Calu3 (cell line): ENCODE measurements at places on chromosomes 5 and 9. TPM values are rescaled to one million over a fixed set of nuclear protein-coding genes. Genes with fewer than 3 reads are reported as not detected.

- peaks cover 53% of the 10 kb centered on the region for H3K27me3 ChIP-seq
- no peak for DNase-seq
- no peak overlapping the region for H3K27ac ChIP-seq
- no peaks in the 10 kb centered on the region for H3K4me1 ChIP-seq
- no peaks in the 10 kb centered on the region for H3K36me3 ChIP-seq
Observed at GRCh38 chr5:172600571-172600970, 40.5 kb upstream of the NEURL1B start.

DNA sequence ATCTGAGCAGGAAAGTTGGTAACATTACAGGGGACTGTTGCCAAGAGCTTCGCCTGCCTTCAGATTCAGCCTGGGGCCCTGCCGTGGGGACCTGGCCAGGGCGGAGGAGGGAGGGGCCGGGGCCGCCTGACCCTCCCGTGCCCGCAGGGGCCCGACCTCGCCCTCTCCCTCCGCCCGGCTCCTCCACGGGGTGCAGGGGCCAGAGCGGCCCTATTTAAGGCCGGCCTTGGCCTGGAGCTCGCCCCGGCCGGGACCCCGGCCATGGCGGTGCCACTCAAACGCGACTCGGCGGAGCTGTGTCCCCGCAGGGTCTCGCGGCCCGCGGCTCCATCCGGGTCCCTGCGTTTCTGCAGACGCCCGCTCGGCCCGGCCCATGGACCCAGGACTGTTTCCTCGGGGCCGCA is 757 bp downstream of the TMEM250 start:
- peak overlapping the region; percentile 74 for H3K4me3 ChIP-seq
- H3K27ac ChIP-seq: peak overlapping the region; percentile 20
- H3K27me3 ChIP-seq: no peaks in the 10 kb centered on the region
- H3K4me1 ChIP-seq: no peaks in the 10 kb centered on the region

The AMACR gene
- total RNA-seq: 9.1 and 10.7 TPM in 2 replicates

DNA sequence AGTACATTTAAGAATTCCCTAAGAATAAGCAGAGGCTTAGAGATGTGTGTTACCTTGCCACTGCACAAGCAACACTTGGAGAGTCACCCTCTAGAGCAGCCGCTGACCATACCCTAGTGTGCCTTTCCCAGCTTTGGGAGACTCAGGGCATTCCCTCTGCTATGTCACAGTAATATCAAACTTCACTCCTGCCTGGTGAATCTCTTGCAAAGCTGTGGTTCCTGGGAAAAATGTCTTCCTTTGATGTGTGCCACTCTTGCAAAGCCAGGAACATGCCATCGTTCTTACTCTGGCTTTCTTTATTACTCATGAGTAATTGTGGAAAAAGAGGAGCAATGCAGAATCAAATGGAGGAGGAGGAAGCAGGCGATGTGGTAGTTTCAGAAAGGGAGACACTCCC is 173.2 kb downstream of the CCDC192 start:
- H3K27ac ChIP-seq: no peak overlapping the region
- DNase-seq: no peak
- no peaks in the 10 kb centered on the region for H3K27me3 ChIP-seq
- peaks cover 23% of the 10 kb centered on the region for H3K4me1 ChIP-seq

- H3K27ac ChIP-seq: no peak overlapping the region
- H3K36me3 ChIP-seq: peaks cover 43% of the 10 kb centered on the region
- H3K4me3 ChIP-seq: no peak overlapping the region
- DNase-seq: no peak
Observed at GRCh38 chr5:880816-881550, 11.6 kb downstream of the BRD9 start.

DNA sequence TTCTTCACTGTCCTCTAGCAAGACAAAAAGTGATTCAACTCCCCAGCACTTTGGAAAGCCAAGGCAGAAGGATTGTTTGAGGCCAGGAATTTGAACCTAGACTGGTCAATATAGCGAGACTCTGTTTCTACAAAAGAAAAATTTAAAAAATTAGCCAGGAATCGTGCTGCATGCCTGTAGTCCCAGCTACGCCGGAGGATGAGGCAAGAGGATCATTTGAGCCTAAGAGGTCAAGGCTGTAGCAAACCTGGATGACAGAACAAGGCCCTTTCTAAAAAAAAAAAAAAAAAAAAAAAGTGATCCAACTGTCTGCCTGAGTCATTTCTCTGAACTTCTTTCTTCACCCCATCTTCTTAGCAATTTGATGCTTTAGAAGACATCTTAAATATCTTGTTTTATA is 12.4 kb downstream of the ITGA2 start:
- no peaks in the 10 kb centered on the region for H3K27me3 ChIP-seq
- H3K27ac ChIP-seq: no peak overlapping the region
- DNase-seq: no peak
- peaks cover 26% of the 10 kb centered on the region for H3K4me1 ChIP-seq
- peaks cover 50% of the 10 kb centered on the region for H3K36me3 ChIP-seq
- H3K4me3 ChIP-seq: no peak overlapping the region

DNA sequence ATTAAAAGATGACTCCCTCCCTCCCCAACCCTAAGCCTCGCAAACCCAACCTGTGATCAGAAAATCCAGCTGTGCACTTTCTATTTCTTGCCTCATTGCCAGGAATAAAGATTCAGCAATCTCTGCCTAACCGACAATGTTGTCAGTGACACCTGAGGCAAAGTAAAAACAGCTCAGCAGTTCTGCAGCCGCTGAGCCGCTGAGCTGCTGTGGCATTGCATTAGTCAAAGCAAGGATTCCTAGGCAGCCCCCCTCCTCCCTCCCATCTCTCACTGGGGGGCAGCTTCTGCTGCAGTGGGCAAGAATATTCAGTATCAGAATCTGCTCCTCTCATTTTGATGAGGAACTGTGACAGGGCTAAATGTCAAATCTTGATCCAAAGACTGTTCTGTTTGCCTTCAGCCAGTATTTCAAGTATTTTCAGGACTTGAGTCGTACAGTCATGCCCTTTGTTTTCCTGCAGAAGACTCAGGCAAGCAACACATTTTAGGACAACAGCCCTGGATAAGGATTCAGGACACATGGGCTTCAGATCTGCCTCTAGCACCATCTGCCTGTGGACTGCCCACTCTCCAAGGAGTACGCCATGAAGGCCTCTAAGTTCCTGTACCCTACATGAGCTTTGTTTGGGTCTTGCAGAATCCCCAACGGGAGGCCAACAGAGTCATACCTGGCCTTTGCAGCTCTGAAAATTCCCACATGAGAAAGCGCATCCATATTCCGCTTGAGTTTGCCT is 41.1 kb upstream of the DAP start:
- no peak for DNase-seq
- no peak overlapping the region for H3K27ac ChIP-seq
- peaks cover 50% of the 10 kb centered on the region for H3K27me3 ChIP-seq
- H3K4me1 ChIP-seq: no peaks in the 10 kb centered on the region
- no peaks in the 10 kb centered on the region for H3K36me3 ChIP-seq
- H3K4me3 ChIP-seq: no peak overlapping the region

DNA sequence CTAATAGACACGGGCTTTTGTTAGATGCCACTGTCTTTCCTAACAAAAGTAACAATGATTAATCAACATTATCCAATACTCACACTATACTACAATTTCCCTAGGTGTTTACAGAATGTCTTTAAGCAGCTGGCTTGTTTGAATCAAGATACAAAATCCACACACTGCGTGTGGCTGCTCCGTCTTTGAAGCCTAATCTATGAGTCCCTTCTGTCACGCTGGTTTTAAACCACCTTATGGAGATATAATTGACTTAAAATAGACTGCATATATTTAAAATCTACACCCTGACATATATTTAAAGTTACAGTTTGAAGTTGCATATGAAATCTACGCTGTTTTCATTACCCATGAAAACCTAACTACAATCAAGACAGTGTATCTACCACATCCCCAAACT is 73.9 kb upstream of the TBC1D9B start:
- H3K27me3 ChIP-seq: no peaks in the 10 kb centered on the region
- no peak overlapping the region for H3K27ac ChIP-seq
- H3K4me1 ChIP-seq: no peaks in the 10 kb centered on the region
- no peak overlapping the region for H3K4me3 ChIP-seq
- DNase-seq: no peak
- no peaks in the 10 kb centered on the region for H3K36me3 ChIP-seq

The ISCA1 gene
- total RNA-seq: 12.5 TPM in 2 replicates
